ENCODE measurements at places on chromosomes 2 and 18.

DNA sequence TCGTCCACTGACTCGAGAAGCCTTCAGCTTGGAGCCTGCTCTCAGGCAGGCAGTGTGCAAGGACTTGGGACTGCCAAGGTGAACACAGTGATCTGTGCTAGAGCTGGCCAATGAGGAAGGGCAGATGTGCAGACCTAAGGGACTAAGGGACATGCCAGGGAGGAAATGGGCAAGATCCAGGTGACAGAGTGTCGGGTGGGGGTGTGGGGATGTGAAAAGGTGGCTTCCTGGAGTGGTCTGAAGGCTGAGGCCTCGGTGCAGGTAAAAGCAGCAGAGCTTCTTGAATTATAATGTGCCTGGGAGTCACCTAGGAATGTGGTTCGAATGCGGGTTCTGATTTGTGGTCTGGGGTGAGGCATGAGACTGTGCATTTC, 42.0 kb downstream of the STEAP3 start:
- H3K4me3 ChIP-seq, result no peak overlapping the region
- no peaks in the 10 kb centered on the region for H3K36me3 ChIP-seq
- H3K27ac ChIP-seq, result no peak overlapping the region
- H3K27me3 ChIP-seq, result no peaks in the 10 kb centered on the region
- no peaks in the 10 kb centered on the region for H3K4me1 ChIP-seq
- DNase-seq, result no peak

GRCh38 chr18:65737471-65737955, 13.3 kb upstream of the CDH7 start:
- no peaks in the 10 kb centered on the region for H3K4me1 ChIP-seq
- H3K36me3 ChIP-seq, result no peaks in the 10 kb centered on the region
- no peak for DNase-seq
- H3K27ac ChIP-seq, result no peak overlapping the region
- H3K27me3 ChIP-seq, result no peaks in the 10 kb centered on the region

GRCh38 chr18:3449512-3450011, 410 bp upstream of the TGIF1 start:
- H3K4me3 ChIP-seq, result peak overlapping the region; percentile 92
- H3K4me1 ChIP-seq, result peaks cover 15% of the 10 kb centered on the region
- H3K36me3 ChIP-seq, result peaks cover 20% of the 10 kb centered on the region
- peak; percentile 93 for DNase-seq
- peak overlapping the region; percentile 93 for H3K27ac ChIP-seq

- H3K27ac ChIP-seq, result no peak overlapping the region
- DNase-seq, result no peak
- H3K4me1 ChIP-seq, result no peaks in the 10 kb centered on the region
Measured at GRCh38 chr2:222352981-222353380, 54.2 kb upstream of the PAX3 start.

DNA sequence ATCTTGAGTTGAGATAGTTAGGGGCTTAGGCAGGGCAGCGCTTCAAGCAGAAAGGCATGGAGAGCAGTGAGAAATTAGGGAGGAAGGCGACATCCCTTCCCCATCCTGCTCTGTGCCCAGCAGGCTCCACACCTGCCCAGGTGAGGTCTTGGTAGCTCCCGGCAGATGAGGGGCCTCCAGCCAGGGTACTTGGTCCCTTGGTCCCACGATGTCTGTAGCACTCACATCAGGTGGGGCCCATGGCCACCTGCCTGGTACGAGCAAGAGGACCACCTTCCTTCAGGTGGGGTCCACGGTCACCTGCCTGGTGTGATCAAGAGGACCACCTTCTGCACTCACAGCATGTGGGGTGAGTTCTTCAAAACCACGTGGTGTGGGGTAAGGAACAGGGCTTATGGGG, 91.2 kb downstream of the GALR1 start:
- DNase-seq, result no peak
- no peaks in the 10 kb centered on the region for H3K36me3 ChIP-seq
- no peaks in the 10 kb centered on the region for H3K4me1 ChIP-seq
- no peak overlapping the region for H3K27ac ChIP-seq
- H3K27me3 ChIP-seq, result no peaks in the 10 kb centered on the region
- H3K4me3 ChIP-seq, result no peak overlapping the region

GRCh38 chr2:31066086-31066485, 72.2 kb downstream of the GALNT14 start:
- DNase-seq, result no peak
- no peaks in the 10 kb centered on the region for H3K36me3 ChIP-seq
- H3K27ac ChIP-seq, result no peak overlapping the region
- H3K4me1 ChIP-seq, result no peaks in the 10 kb centered on the region
- H3K4me3 ChIP-seq, result no peak overlapping the region

DNA sequence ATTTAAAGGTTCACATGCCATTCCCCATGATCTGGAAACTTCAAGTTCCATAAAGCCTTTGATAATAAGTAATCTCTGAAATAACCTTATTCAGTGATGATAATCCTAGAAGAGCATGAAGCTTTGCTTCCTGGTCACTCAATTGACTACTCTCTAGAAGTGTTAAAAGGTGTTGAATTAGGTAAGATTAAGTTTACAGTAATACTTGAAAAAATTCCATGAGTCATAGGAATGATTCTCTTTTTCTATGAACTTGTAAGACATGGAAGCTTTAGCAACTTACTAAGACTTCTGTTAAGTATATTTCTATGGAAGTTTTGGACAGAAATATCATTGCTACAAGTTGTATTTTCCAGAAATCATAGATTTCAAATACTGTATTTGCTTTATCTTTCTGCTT, 100.6 kb downstream of the MYO1B start:
- no peak overlapping the region for H3K4me3 ChIP-seq
- no peak for DNase-seq
- peaks cover 88% of the 10 kb centered on the region for H3K36me3 ChIP-seq
- H3K27me3 ChIP-seq, result no peaks in the 10 kb centered on the region
- peaks cover 23% of the 10 kb centered on the region for H3K4me1 ChIP-seq
- peak overlapping the region; percentile 32 for H3K27ac ChIP-seq

GRCh38 chr2:62473246-62473827, 32.7 kb downstream of the TMEM17 start:
- H3K36me3 ChIP-seq, result no peaks in the 10 kb centered on the region
- peaks cover 9% of the 10 kb centered on the region for H3K4me1 ChIP-seq
- no peak for DNase-seq
- H3K27me3 ChIP-seq, result no peaks in the 10 kb centered on the region

GRCh38 chr2:215590010-215590745, 154.3 kb upstream of the FN1 start:
- H3K36me3 ChIP-seq, result no peaks in the 10 kb centered on the region
- no peak overlapping the region for H3K27ac ChIP-seq
- DNase-seq, result no peak
- H3K4me3 ChIP-seq, result no peak overlapping the region

DNA sequence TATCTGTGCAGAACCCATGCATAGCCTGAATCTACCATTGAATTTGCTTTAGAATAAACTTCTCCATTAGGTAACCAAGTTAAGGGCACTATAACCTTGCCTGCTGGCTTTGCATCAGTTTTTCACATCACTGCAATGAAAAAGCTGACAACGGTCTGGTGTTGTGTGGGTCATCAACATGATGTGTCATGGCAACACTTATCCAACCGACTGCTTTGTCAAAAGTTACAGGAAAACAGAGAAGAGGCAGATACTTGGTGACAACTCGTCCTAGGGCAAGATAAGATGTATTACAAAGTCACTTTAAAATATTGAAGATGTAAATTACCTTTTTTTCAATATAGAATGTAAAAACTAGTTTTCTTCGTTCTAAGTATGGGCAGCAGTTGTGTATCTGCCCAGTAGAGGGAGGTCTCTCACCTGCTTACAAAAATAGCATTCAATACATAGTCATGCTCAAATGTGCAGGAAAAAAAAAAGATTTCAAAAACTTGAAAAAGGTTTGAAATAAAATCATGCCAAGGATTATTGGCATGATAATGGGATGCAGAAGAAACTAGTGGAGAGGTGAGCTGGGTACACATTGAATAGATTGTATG, 96.3 kb downstream of the EVA1A start:
- no peak for DNase-seq
- no peaks in the 10 kb centered on the region for H3K36me3 ChIP-seq
- no peaks in the 10 kb centered on the region for H3K4me1 ChIP-seq
- no peak overlapping the region for H3K4me3 ChIP-seq

DNA sequence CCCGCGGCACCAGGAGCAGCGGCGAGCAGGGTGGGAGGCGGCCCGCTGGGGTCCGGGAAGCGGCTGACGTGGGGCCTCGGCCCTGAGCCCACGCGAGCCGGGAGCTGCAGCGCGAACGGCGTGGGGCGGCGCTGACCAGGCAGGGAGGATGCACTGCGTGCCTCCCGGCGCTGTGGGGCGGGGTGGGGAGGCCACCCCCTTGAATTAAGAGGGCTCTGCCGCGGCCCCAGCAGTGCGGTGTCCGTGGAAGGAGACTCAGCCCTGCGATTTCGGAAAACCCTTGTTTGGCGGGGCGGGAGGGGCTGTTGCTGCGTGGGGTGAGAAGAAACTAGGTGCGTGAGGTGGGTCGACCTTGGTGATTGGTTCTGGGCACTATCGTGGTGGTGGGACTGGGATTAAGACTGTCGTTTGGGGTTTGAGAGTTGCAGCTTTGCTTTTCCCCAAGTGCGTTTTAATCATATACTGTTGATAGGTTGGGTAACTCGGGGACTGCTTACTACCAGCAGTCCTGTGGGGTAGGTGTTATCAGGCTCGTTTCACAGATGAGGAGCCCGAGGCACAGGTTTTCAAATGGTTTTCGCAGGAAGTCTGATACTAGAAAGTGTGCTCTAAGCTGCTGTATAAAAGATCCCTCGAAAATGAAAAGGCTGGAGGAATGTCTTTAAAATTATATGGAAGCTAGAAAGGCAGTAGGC, 722 bp downstream of the ACSL3 start:
- H3K36me3 ChIP-seq, result peaks cover 27% of the 10 kb centered on the region
- H3K4me3 ChIP-seq, result peak overlapping the region; percentile 93
- peak overlapping the region; percentile 88 for H3K27ac ChIP-seq
- peaks cover 40% of the 10 kb centered on the region for H3K4me1 ChIP-seq
- DNase-seq, result peak; percentile 60

DNA sequence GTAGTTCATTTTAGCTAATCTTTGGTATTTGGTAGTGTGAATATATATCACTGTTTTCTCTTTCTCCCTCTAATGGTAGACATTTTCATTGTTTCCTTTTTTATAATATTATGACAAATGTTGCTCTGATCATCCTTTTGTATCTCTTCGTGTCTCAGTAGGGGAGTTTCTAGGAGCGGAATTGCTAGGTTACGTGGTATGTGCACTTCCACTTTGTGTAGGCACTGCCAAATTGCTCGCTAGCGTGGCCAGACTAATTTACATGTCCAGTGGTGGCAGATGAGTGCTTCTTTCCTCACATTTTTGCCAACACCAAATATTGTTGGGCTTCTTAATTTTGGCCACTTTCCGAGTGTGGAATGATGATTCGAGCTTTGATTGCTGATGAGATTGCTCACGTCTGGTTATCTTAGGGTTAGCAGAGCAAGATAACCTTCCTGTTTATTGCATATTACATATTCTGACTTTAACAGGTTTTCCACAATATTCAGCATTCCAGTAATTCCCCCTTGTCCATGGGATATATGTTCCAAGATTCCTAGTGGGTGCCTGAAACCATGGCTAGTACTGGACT, 30.4 kb upstream of the GREB1 start:
- no peak for DNase-seq
- no peak overlapping the region for H3K4me3 ChIP-seq
- peaks cover 9% of the 10 kb centered on the region for H3K4me1 ChIP-seq
- H3K27ac ChIP-seq, result no peak overlapping the region
- no peaks in the 10 kb centered on the region for H3K36me3 ChIP-seq

DNA sequence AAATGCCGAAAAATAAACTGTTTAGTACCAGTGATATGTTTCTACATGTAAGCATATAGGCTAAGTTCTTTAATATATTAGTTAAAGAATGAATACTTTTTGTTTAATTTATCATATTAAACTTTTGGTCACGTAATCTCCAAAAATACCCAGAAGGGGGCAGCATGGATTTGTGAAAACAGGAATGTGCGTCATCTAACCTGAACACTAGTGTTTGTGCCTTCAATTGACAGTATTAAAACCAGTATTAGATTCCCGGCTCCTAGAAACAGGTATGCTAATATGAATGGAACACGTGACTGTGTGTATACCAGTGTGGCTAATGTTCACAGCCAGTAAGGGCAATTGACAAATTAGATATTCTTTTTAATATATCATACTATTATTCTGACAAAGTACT, 51.8 kb downstream of the WDR7 start:
- H3K27ac ChIP-seq, result no peak overlapping the region
- no peak for DNase-seq
- H3K36me3 ChIP-seq, result no peaks in the 10 kb centered on the region

DNA sequence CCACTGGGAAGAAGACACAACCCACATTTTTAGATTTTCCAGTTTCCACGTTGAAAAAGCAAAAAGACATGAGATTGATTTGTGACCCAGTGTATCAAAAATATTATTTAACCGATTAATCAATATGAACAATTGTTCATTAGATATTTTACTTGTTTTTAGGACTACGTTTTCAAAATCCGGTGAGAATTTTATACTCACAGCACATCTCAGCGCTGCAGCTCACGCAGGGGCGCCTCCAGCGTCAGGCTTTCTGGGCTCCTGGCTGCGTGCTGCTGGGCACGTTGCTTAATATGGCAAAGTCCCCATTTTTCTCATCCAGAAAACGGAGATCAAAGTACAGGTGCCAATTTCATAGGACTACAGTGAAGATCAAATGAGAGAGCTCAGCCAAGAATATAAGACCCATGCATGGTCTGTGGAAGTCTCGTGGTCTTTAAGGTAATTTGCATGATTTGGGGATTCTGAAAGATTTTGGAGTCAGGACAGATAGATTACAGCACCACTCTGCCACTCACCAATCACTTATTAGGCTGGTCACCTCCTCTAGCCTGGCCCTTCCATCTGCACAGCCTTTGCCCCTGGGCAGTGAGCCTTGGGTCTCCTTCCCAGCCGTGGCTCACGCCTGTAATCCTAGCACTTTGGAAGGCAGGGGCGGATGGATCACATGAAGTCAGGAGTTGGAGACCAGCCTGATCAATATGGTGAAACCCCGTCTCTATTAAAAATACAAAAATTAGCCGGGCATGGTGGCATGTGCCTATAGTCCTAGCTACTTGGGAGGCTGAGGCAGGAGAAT, 36.2 kb downstream of the PTPN18 start:
- H3K4me3 ChIP-seq, result peak overlapping the region; percentile 59
- DNase-seq, result no peak
- H3K27ac ChIP-seq, result peak overlapping the region; percentile 18
- no peaks in the 10 kb centered on the region for H3K36me3 ChIP-seq
- no peaks in the 10 kb centered on the region for H3K4me1 ChIP-seq

DNA sequence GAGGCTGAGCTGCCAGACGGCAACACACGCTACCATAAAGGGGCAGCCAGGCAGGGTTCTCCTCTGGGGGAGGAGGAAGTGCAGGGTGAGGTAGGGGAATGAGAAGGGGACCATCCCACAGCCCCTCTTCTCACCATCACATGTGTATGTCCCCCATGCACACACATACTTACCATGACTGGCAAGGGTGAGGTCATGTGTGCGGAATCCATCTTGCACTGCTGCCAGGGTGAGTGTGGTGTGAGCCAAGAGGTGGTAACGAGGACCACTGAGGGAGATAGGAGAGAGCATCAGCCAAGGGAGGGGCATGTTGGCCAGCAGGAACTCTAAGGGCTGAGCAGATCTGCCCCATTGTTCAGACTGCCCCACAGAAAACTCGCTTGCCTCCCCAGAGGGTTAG, 7.1 kb downstream of the WDR54 start:
- peaks cover 26% of the 10 kb centered on the region for H3K4me1 ChIP-seq
- H3K27ac ChIP-seq, result peak overlapping the region; percentile 92
- H3K4me3 ChIP-seq, result no peak overlapping the region
- peaks cover 83% of the 10 kb centered on the region for H3K36me3 ChIP-seq

GRCh38 chr2:176096986-176097819, 2.4 kb upstream of the HOXD12 start:
- H3K27ac ChIP-seq, result no peak overlapping the region
- no peaks in the 10 kb centered on the region for H3K36me3 ChIP-seq
- DNase-seq, result no peak
- peak overlapping the region; percentile 45 for H3K4me3 ChIP-seq
- peaks cover 60% of the 10 kb centered on the region for H3K27me3 ChIP-seq
- H3K4me1 ChIP-seq, result no peaks in the 10 kb centered on the region

Data from RWPE2 (cell line).